IMR-90 (cell line): ENCODE measurements at places on chromosomes 2 and 18. TPM values are rescaled to one million over a fixed set of nuclear protein-coding genes. Genes with fewer than 3 reads are reported as not detected.

DNAH7 gene
- total RNA-seq = 0.28 and 0.36 TPM in 2 replicates

DNA sequence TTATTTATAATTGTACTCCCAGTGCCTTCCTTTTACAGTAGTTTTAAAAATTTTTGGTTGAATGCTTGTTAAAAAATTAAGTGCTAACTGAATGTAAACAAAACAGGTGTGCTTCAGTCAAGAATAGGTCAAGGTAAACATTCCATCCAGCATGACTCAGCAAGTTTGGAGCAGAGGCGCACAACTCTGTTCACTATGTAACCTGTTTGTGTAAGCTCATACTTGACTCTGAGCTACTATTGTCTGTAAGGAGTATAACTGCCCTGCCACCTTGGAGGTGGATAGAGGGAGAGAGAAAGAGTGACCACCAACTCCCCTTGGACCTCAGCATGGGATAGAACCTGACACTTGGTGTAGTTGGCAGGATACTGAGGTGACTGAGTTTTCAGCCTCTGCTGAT is 207.4 kb upstream of the SYT4 start:
- H3K36me3 ChIP-seq = no peaks in the 10 kb centered on the region
- H3K27me3 ChIP-seq = no peaks in the 10 kb centered on the region
- H3K4me3 ChIP-seq = no peak overlapping the region
- no peak for DNase-seq

APCDD1 gene
- 0.83 and 1.1 TPM in 2 replicates for total RNA-seq

- H3K4me3 ChIP-seq = no peak overlapping the region
- no peak overlapping the region for H3K27ac ChIP-seq
- H3K4me1 ChIP-seq = no peaks in the 10 kb centered on the region
- no peaks in the 10 kb centered on the region for H3K36me3 ChIP-seq
- no peak for DNase-seq
- H3K27me3 ChIP-seq = no peaks in the 10 kb centered on the region
Observed at GRCh38 chr2:3238951-3239841, 138.4 kb downstream of the EIPR1 start.

DNA sequence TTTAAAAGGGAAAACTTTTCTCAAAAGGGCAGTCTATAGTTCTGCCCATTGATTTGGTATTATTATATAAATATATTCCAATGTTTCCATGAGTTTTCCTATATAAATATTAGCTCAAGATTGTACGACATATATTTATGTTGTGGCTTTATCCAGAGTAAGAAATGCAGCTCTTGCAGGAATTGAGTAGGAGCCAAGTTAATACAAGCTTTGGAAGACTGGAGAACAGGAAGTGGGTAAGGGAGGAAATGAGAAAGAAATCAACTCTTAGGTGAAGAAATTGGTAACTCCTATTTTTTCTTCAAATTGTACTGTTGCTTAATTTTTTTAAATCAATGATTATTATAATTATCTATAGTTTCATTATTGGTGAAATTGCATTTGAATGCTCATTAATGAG is 105.4 kb upstream of the FAM117B start:
- no peak overlapping the region for H3K4me3 ChIP-seq
- peaks cover 14% of the 10 kb centered on the region for H3K36me3 ChIP-seq
- H3K4me1 ChIP-seq = no peaks in the 10 kb centered on the region
- DNase-seq = peak; percentile 86
- H3K27ac ChIP-seq = no peak overlapping the region

DNA sequence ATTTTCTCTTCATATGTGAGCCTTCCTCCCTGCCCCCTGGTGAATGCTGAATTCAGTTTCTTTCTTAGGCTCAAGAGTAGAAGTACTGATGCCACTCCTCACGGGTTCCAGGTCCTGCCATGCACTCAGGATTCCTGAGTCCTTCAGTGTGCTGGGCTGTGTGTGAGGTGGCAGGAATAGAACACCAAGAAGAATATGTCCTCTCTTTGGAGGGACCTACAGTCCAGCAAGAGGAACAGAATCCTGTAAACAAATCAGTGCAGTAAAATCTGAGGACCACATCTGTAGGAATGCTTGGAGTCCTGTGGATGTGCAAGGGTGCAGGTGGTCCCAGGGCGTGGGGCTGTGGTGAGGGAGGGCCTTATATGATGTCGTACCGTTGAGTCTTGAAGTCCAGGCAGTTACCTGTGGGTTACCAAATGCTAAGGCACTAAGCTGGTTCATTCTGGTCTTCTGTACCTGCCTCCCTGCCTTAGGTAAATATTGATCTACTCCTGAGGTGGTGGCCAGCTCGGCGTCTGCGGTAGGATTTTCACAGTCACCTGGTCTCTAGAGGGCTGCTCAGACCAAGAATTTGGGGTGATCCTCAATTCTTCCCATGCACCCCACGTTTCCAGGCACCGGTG is 5.5 kb downstream of the ASAP2 start:
- no peaks in the 10 kb centered on the region for H3K27me3 ChIP-seq
- no peak overlapping the region for H3K4me3 ChIP-seq
- peaks cover 18% of the 10 kb centered on the region for H3K4me1 ChIP-seq
- H3K27ac ChIP-seq = no peak overlapping the region
- DNase-seq = no peak

ADAM23 gene
- 2.9 and 3.9 TPM in 2 replicates for total RNA-seq

UGT1A8 gene
- not detected in 2 replicates for total RNA-seq
